ENCODE measurements at places on chromosomes 16 and 17.

GRCh38 chr16:7405166-7405565 is 72.5 kb downstream of the RBFOX1 start:
- DNase-seq: no peak

DNA sequence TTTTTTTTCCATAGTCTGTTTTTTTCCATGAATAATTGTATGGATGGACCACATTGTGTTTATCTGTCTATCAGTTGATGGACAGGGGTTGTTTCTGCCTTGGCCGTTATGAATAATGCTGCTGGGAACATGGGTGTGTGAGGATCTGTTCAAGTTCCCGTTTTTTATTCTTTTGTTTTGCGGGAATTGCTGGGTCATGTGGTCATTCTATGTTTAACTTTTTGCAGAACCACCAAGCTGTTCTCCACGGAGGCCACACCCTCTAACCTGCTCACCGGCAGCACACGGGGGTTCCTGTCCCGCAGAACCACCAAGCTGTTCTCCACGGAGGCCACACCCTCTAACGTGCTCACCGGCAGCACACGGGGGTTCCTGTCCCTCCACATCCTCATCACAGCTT is 5.9 kb upstream of the MSLN start:
- no peak for DNase-seq

DNA sequence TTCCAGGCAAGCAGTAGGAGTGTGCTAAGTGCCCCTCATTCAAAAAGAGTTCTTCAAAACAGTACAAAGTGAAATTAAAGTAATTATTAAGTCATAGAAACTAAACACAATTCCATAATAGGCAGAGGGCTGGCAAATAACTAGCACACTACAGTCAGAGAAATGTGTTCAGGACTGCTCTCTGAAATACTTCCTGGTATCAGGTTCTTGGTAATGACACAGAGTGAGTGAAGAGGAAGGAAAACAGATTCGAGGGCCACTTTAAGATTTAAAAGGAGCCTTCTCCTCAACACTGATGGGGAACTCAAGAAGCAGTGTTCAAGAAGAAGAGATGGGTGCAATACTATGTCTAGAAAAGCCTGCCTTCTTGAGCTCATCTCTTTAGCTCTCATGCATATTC is 139.2 kb downstream of the TOX3 start:
- no peak for DNase-seq

GRCh38 chr16:85664580-85665372 is 24.0 kb downstream of the GINS2 start:
- no peak for DNase-seq

DNA sequence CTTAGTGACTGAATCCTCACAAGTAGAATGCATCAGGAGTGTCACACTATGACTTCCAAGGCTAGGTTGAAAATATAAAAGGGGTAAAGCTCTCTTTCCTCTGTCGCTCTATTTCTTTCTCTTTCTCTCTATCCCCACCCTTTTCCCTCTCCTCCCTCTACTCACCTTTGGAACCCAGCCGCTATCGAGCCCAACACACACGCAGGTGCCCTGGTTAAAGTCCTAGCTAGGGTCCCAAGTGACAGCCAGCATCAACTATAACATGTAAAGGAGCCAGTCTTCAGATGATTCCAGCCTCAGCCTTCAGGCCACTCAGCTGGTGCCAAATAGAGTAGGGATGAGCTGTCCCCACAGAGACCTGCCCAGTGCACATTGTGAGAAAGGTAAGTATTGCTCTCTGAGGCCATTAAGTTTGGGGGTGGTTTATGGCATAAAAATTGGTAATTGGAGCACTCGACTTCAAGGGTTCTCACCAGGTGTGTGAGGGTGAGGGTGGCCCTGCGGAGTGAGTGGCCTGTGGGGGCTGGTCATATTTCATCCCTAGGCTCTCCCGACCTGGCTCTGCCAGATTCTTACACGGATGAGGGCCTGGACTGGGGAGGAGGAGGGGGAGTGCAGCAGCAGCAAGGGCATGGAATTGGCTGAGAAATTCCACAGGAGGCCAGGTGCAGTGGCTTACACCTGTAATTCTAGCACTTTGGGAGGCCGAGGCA is 14.9 kb upstream of the C16orf54 start:
- DNase-seq: no peak

DNA sequence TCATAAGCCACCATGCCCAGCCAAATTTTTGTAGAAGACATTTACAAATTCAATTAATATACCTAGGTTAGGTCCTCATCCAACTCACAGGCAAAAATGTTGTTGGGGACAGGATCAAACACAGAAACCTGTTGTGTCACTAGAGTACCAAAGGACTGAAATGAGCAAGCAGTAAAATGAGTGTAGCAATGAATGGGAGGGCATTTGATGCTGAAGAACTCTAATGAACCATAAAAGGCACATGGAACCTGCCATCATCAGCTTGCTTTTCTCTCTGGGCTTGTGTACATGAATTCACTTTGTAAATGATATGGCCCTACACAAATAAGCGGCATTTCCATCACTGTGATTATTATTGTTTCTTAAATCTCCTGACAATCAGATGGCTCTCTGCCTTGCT is 17.8 kb downstream of the USP31 start:
- no peak for DNase-seq

DNA sequence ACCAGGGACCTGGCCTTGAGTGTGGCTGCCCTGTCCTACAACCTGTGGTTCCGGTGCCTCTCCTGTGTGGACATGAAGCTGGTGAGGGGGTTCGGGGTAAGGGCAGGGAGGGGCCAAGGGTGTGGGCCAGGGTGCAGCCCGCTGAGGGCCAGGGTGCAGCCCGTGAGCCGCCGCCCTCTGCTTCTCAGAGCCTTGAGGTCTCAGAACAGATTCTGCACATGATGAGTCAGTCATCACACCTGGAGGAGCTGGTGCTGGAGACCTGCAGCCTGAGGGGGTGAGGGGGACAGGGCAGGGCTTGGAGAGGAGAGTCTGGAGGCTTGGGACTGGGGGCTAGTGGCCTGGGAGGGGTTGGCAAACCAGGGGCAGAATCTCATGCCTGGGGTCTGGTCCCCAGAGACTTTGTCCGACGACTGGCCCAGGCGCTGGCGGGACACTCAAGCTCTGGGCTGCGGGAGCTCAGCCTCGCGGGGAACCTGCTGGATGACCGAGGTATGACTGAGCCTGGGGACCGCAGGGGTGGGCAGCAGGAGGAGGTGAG is 2.2 kb downstream of the CARMIL2 start:
- DNase-seq: no peak

- peak; percentile 31 for DNase-seq
Observed at GRCh38 chr17:74737299-74738050, 419 bp downstream of the RAB37 start.

- no peak for DNase-seq
Observed at GRCh38 chr16:24364596-24364995, 108.5 kb downstream of the CACNG3 start.

- DNase-seq: no peak
Observed at GRCh38 chr16:56744996-56745640, 15.2 kb downstream of the NUP93 start.

- DNase-seq: no peak
Observed at GRCh38 chr16:85152414-85153030, 40.2 kb upstream of the CIBAR2 start.

GRCh38 chr16:52912565-52913173 is 140.0 kb downstream of the CHD9NB start:
- no peak for DNase-seq

GRCh38 chr16:8675183-8676159 is 1.1 kb downstream of the ABAT start:
- DNase-seq: peak; percentile 24

- DNase-seq: no peak
Observed at GRCh38 chr17:34996422-34997285, 16.3 kb downstream of the LIG3 start.

GRCh38 chr17:41625602-41626001 is 1.2 kb upstream of the KRT17 start:
- DNase-seq: no peak

- no peak for DNase-seq
Observed at GRCh38 chr17:78307887-78308638, 51.8 kb downstream of the SOCS3 start.

DNA sequence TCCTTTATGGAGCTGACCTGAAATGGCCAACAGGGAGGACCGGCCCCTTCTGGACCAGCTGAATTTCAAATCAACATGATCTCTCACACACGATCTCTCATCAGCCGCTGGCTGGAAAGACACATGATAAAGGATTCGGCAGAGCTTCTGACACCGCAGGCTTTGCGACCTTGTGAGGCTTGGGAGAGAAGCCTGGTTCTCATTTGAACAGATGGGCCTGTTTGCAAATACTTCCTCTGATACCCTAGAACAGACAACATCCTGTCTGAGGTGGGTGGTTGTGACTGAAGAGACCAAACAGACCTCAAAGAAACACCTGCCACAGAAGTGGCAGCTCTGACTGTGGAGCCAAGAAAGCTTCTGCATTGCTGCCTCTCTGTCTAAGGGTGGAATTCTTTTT is 77.9 kb upstream of the SDK2 start:
- no peak for DNase-seq

Data from effector CD8-positive, alpha-beta T cell (primary cell).